ENCODE measurements at places on chromosomes 5 and 9.
A peak's percentile ranks its signal among the peaks of the same experiment; 100 is the strongest.

GRCh38 chr9:4982721-4983482, 2.2 kb upstream of the JAK2 start:
- DNase-seq = no peak

- DNase-seq = no peak
Measured at GRCh38 chr5:69046375-69046957, 47.3 kb upstream of the SLC30A5 start.

DNA sequence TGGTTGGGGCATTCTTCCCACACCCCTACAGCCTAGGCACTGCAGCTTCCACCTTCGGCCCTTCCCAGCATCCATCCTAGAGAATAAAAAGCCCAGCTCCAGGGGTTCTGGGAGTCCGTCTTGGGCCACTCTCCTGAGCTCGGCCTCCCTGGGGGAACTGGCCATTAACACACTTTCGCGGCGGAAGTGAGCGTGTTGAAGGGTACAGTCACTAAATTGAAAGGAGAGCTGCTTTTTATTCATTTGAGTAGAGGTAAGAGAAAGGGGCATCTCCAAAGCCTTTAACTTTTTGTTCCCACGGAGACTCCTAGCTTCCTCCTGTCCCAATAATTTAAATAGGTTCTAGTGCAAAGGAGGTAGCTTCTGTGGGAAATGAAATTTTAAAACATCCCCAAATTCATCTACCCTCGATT, 31.0 kb upstream of the NFIB start:
- DNase-seq = no peak

DNA sequence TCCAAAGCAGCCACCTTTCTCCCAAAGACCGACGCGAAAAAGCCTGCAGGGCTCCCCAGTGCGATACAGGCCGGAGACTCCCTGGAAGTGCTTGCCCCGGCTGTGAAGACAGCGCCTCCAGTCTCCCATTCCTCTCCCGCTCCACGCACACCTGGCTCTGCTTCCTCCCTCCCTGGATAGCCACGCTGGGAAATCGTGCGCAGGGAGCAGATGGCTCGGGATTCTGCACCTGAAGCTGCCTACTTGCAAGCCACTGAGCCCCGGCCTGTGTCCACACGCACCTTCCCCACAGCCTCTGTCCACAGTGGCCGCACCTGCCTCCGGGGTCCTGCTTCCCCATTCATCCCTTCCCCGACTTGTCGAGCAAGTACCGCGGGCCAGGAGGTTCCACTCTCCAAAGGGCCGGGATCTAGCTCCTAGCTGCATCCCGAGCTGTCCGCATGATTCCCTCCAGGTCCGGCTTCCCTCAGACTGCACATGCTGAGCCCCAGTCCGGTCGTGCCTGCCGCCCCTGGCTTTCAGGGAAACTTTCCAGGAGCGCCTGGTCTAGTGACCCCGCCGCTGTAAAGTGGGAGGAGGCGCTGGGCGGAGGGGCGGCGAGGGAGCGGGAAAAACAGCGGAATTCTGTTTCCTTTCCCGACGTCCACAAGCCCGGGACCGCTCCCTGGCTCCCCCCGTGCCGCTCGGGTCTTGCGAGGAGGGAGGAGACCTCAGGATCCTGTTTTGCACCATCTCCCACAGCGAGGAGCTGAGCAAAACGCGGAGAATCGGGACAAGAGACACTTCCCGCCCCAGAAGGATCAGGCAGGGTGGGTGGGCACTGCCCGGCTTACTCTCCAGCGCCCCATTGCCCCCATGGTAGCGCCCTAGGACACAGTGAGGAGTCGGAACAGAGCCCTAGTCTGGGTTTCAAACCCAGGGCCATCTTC, 2.0 kb downstream of the SEMA6A start:
- peak; percentile 43 for DNase-seq

- DNase-seq = no peak
Measured at GRCh38 chr5:14004598-14005394, 60.3 kb upstream of the DNAH5 start.

GRCh38 chr5:31106691-31107090, 86.8 kb upstream of the CDH6 start:
- no peak for DNase-seq

DNA sequence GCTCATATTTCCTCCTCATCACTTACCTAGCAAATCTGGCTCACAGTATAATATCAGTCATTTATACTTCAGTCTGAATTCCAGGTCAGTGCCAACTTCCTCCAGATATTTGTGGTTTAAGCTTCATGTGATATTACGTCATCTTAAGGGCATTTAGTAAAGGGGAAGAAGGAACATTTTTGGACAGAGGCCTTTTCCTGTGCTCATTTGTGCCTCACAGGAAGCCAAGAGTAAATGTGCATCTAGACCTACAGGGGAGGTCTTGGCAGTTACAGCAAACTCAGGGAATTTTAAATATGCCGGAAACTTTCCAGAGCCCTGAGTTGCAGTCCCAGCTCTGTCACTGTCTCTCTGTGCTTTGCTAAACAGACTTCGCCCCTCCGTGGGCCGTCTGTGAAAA, 12.3 kb upstream of the KCNIP1 start:
- DNase-seq = no peak

GRCh38 chr5:139523635-139524445, 37.3 kb upstream of the UBE2D2 start:
- no peak for DNase-seq

GRCh38 chr5:133751846-133752245, 139.5 kb upstream of the FSTL4 start:
- no peak for DNase-seq

DNA sequence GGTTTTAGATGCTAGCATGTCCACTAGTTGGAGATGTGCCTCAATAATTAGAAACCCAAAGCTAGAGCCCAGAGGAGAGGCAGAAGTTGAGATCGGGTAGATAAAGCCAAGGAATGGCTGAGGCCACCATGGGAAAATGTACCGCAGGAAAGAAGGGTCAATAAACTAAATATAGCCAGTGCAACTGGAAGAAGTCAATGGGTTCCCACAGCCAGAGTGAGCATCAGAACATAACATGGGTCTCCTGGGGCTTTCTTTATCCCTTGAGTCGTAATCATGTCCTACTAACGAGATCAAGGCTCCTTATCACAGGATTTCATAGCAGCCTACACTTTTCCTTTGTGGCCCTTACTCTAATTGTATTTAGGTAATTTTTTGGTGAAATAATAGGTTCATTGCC, 61.7 kb downstream of the FRMD3 start:
- DNase-seq = no peak

GRCh38 chr9:122991370-122991830, 42.1 kb upstream of the GPR21 start:
- DNase-seq = peak; percentile 29

- no peak for DNase-seq
Measured at GRCh38 chr5:108280960-108281569, 100.8 kb downstream of the FBXL17 start.

DNA sequence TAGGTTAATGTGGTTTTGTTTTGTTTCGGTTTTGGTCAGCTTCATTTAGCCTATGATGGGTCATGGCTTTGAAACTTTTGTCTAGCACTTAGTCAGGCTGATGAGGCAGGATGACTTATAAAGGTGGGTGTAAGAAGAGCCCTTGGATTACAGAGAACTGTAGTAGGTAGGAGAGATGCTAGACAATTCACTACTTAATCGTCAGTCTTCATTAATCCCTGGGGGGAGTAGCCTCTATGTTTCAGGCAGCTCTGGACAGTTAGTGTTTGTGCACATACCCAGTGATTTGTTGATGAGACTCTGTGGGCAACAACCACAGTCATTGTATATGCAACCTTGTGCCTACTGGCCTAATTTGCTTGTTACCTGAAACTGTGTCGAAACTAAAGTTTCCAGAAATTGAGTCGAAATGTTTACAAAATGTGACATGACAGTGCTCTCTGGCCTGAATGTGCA, 113.3 kb downstream of the MTREX start:
- no peak for DNase-seq

GRCh38 chr9:125894566-125894965, 147.4 kb downstream of the PBX3 start:
- no peak for DNase-seq

- no peak for DNase-seq
Measured at GRCh38 chr5:102753889-102754766, 977 bp upstream of the PAM start.

GRCh38 chr5:72369711-72370110, 49.5 kb downstream of the PTCD2 start:
- no peak for DNase-seq

- DNase-seq = no peak
Measured at GRCh38 chr5:61884252-61884855, 421.7 kb upstream of the KIF2A start.

DNA sequence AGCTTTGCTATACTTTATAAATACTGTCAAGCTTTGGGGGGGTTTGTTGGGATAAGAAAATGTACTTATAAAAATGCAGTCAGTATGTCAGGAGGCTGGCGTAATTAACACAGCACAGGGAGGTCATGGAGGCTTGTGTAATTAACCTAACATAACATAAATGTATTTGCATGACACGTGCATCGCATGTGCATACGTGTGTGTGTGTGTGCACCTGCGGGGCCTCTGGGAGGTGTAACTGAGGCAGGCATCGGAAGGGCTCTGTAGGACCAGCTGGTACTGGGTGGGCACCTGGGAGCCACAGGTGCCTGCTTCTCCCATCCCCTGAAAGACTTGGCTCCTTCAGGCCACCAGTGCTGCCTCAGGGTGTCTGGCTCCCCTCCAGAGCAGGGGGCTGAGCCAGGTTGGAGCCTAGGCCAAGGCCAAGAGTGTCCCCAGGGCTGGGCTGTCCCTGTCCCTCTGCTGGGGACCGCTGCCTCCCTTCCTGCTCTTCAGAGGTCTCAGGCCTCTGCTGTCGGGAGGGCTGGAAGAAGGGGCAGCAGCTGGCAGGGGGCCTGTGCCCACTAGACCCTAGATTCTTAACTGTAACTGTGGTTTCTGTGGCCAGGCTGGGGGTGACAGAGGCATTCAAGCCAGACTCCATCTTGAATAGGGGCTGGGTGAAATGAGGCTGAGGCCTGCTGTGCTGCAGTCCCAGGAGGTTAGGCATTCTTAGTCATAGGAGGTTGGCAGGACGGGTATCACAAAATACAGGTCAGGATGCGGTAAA, 9.0 kb downstream of the FCN2 start:
- no peak for DNase-seq

GRCh38 chr5:16963821-16964220, 27.7 kb upstream of the MYO10 start:
- no peak for DNase-seq

DNA sequence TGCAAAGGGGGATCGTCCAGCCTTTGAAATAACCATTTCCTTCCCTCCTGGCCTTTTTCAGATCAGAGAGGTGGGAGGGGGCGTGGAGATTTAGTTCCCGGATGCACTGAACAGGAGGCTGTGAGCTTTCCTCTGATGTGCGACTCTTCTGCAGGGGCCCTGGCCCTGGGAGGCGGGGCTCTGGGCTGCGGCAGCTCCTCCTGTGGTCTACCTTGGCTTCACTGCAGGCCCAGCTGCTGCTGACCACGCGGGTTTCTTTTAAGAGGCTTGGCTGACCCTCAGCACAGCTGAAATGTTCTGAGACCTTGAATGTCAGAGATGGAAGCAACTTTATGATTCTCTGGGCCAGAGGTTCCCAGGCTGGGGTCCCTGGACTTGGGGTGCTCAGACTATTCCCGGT, 27.0 kb upstream of the COL15A1 start:
- DNase-seq = peak; percentile 27

GRCh38 chr5:173056783-173057061, 570 bp downstream of the CREBRF start:
- peak; percentile 79 for DNase-seq

GRCh38 chr5:158317507-158317906, 458.6 kb upstream of the CLINT1 start:
- DNase-seq = no peak

DNA sequence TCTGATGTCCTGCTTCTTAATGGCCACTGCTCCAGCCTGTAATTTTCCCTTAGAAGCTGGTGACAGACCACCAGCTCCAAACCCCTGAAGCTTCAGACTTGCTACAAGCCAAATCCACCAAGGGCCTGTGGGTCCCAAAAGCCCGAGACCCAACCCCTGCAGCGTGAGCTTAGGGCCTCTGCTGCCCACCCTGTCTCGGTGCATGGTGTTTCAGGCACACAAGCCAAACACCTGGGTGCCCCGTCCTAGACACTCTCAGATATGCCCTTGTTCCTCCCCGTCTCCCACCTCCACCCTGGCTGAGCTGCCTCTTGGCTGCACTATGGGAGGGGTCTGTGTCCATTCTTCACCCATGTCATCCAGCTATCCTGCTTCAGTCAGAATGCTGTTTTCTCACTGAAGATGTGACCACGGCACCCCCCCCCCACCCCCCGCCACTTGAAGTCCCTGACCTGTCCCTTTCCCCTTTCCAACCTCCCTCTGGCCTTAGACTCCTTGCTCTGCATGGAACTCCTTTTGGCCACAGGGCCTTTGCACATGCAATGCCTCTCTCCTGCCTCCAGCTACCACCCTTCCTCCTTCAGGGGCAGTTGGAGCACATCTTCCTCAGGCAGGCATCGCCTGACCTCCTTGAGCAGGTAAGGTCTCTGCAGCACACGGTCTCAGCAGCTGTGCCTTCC, 55.8 kb downstream of the ZNF354C start:
- no peak for DNase-seq

DNA sequence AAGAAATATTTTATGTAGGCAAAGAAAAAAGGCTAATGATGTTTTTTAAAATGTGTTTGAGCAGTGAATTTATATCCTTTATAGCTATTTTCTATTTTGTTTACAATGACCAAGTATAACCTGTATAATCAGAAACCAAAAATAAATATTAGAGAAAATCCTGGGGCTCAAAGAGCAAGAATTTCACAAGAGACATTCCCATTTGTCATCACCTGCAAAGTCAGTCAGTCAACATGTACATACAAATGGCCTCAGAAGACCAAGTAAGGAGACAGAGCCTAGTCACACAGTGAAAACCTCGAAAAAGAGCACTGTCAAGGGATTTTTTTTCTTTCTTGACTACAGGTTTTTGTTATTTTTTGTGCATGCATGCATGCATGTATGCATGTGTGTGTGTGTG, 231.4 kb downstream of the GLIS3 start:
- no peak for DNase-seq

DNA sequence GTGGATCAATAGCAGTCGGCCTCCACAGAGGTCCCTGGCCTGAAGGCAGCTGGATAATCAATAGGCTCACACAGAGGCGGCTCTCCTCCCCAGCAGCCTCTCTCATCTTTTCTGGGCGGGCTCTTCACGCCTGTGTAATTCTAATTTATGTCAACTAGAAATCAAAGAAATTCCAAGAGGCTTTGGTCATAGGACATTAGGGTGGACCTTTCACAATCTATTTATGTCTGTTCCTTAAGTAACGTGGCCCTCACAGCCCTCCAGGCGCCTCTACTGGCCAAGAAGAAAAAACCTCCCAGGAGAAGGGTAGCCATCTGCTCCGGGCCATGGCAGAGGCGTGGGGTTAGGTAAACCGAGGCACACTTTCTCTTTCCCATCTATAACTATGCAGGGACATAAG, 205.1 kb upstream of the EFNA5 start:
- peak; percentile 13 for DNase-seq

- DNase-seq = no peak
Measured at GRCh38 chr5:170388818-170389549, at the start of gene KCNMB1. TSS of gene KCNMB1 (minus strand) at chr5:170389367. CDS start at chr5:170385447, 3,920 bp downstream.
